ENCODE measurements at places on chromosomes 11 and 22.
A peak's percentile ranks its signal among the peaks of the same experiment; 100 is the strongest.

DNA sequence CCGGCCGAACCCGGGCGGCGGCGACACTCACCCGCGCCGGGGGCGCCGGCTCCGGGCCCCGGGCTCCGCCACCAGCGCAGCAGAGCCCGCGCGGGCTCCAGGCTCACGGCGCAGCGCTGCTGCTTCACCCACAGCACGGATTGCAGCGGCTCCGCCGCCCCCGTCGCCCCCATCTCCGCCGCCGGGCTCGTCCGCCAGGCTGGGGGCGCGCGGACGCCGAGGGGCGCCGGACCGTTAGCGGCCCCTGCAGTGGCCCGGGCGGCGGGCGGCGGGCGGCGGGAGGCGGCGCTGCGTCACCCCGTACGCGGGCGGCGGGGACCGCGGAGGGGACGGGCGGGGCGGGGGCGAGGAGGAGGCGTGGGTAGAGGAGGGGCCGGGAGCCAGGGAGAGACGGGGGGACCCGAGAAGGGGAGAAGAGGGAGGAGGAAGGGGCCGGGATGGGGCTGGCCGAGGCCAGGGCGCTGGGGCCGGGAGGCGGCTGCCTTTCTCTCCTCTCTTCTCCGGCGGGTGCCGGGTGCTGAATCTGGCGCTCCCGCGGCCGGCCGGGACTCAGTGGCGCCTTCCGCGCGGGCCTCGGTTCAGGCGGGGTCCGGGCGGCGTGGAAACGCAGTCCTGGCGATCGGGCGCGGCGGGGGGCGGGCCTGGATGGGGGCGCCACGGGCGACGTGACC lies at the start of gene CERK:
Gene CERK, minus strand, starts transcription at position 277 of the 671 bp plus-strand sequence. Its CDS starts 104 bp downstream, at position 173.
- peak; percentile 72 for DNase-seq

DNA sequence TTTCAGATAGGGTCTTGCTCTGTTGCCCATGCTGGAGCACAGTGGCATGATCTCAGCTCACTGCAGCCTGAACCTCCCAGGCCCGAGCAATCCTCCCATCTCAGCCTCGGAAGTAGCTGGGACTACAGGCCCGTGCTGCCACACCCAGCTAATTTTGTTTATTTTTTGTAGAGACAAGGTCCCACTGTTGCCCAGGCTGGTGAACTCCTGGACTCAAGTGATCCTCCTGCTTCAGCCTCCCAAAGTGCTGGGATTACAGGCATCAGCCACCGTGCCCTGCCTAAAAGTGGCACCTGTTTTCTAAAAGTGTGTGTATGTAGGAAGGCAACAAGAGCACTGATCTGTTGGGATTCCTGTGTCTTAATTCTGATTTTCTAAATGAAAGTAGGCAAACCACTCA lies 20.2 kb downstream of the PACS1 start:
- no peak for DNase-seq

GRCh38 chr22:45577746-45578523 lies 75.3 kb downstream of the FBLN1 start:
- DNase-seq = peak; percentile 86

GRCh38 chr11:29217901-29218300 lies 798.9 kb downstream of the KCNA4 start:
- no peak for DNase-seq

- DNase-seq = no peak
Measured at GRCh38 chr22:28373831-28374230, 305.8 kb downstream of the TTC28 start.

GRCh38 chr11:32751381-32751780 lies 43.1 kb downstream of the CCDC73 start:
- DNase-seq = no peak
